Hematopoietic multipotent progenitor cell (in vitro differentiated cells): ENCODE measurements at places on chromosomes 7 and 10. TPM values are rescaled to one million over a fixed set of nuclear protein-coding genes. Genes with fewer than 3 reads are reported as not detected.

The CDK14 gene
- total RNA-seq, result 7.5 TPM

The SPDYE8 gene
- not detected for total RNA-seq

The CYP3A7 gene
- total RNA-seq, result not detected

The CLRN3 gene
- total RNA-seq, result not detected

The GPR26 gene
- under 0.01 TPM for total RNA-seq

GRCh38 chr7:70421319-70421718 lies 710.6 kb upstream of the GALNT17 start:
- DNase-seq, result no peak

- no peak for DNase-seq
These were observed 68.8 kb downstream of the PROSER2 start for GRCh38 chr10:11891776-11892486.
